Stimulated activated effector memory CD8-positive, alpha-beta T cell treated with anti-CD3 and anti-CD28 coated beads, Interleukin-12 subunit alpha, Interleukin-12 subunit beta, amount 100 ng/mL, for 72 hours (primary cell): ENCODE measurements at places on chromosomes 2 and 18.

GRCh38 chr18:33212363-33212762 lies 228.2 kb downstream of the CCDC178 start:
- DNase-seq: no peak

DNA sequence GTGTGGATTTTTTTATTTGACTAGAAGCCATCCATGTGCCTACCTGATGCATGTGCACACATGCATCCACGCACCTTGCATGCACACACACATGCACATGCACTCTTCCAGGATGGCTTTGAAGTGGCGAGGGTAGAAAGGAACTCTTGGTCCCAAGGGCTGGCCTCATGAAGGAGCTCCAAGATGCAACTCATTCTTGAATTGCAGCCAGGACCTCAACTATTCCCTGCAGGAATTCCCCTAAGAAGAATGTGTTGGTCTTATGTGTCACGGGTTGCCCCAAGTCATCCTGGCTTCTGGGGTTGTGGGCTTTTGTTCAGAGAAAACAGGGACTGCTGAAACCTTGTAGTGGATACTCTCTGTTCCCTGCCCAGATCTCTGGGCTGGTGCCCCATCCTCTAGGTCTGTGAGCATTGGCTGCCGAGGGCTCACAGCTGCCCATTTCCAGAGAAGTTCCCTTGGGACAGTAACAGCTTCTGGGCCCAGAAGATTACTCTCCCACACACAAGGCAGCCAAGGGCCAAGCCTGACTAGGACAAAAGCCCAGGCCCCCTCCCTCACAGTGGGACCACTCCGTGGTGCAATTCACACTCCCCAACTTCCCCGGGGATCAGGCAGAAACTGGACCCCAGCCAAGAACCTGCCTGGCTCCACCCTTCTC lies 137.6 kb downstream of the COPS8 start:
- no peak for DNase-seq

- DNase-seq: no peak
Observed at GRCh38 chr2:9144617-9145016, 62.0 kb upstream of the ASAP2 start.

DNA sequence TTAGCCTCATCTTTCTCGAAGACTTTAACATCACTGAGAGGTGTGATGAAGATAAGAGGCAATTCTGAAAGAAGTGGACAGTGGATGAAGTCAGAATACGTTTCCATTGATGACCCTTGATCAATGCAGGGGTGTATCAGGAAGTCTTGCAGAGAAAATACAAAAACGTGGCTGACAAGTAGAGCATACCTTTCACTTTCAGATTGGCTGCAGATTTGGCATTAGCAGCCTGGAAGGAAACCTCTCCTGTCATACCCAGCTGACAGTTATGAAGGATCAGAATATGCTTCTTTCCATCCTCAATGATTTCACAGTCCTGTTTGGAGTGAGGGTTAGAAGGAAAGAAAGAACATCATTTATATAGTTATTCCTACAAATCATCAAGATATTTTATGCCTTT lies 152.5 kb downstream of the PLEKHA3 start:
- DNase-seq: no peak

- DNase-seq: no peak
Observed at GRCh38 chr2:219344751-219345430, 12.3 kb upstream of the RESP18 start.

GRCh38 chr2:43169099-43169945 lies 57.1 kb downstream of the ZFP36L2 start:
- no peak for DNase-seq

DNA sequence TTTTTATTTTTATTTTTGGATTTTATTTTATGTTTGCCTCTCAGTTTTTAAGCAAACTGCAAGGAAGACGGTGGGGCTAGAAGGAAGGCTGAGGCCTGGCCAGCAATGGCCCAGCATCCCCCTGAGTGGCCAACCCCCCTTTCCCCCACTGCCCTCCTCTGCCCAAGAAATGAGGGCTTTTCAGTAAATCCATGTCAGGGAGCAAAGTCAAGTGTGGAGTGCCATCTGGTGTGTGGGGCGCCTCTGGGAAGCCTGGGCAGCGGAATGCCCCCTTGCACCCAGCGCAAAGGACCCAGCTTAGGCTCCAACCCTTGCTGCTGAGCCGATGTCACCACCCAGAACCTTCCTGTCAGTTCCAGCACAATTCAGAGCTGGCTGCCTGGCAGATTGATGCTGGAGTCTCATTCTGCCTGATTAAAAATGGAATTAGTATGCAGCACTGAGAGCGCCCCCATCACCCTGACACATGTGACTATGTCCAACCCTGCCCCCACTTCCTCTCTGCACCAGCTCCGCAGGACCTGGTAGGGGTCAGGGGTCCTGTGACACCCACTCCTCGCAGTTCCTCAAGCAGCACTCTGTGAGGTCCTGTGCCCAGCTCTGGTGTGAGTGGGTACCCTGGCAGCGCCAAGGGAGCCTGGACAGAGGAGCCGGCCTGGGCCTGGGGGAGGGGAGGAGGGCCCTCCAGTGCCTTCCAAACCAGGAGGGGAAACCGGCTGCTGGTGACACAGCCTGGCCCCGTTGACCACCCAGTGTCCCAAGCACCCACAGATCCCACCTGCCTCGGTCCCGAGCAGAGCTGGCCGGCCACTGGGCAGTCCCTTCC lies 9.2 kb upstream of the ALPP start:
- DNase-seq: no peak

DNA sequence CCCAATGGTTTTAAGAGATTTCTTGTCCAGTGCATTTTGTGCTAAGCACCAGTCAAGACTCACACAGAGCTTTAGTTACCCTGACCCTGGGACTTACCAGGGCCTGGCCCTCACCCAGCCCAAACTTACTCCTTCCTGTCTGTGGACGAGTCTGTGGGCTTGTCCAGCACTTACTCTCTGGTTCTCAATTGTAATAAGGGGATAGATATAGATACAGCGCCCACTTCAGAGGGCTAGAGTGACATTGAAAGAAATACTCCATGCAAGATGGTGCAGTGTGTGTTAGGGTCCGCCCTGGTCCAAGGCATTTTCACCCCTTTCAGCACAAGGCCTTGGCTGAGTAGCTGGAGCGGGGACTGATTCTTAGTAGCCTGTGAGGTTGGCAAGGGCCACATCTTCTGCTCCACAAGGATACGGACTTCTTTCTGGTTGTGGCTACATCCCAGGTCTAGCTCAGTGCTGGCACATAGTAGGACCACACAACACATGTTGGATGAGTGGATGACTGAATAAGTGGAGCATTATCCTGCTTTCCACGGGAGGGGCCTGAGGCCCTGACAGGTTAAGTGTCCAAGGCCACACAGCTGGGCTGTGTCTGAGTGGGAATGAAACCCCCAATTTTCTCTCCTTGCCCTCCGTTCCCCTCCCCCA lies 3.8 kb upstream of the ARID5A start:
- no peak for DNase-seq

GRCh38 chr2:31735716-31736115 lies 155.0 kb upstream of the SRD5A2 start:
- no peak for DNase-seq

DNA sequence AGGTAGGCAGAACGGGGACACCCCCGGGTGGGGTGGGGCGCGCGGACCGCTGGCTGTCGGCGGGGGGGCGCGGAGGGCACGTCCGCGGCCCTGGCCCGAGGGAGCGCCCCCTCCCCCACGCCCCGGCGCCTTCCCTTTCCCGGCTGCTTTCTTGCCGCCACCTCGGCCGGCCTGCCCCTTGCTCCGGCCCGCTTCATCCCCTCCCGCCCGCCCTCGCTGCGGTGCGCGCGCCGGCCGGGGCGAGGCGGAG lies 443 bp downstream of the VAPA start:
- no peak for DNase-seq

GRCh38 chr18:31609886-31610285 lies 18.2 kb downstream of the TTR start:
- DNase-seq: no peak

GRCh38 chr18:6370886-6371635 lies 43.6 kb downstream of the L3MBTL4 start:
- no peak for DNase-seq

- DNase-seq: no peak
Observed at GRCh38 chr2:220489121-220489520, 861.7 kb downstream of the SLC4A3 start.

DNA sequence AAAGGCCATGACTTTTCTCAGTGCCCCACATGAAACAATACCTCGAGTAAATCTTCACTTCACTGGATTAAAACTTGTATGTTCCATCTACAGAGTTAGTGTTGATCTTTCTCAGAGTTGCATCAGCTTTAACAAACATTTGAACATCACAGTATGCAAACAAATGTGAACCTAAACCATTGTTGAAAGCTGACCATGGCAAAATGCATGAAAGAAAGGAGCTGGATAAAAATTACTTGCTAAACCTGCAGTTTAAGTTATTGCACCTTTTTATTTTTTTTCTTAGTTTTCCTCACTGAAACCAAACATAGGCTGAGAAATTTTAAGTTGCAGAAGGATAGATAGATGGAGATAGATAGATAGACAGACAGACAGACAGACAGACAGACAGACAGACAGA lies 107.2 kb upstream of the UGP2 start:
- no peak for DNase-seq

DNA sequence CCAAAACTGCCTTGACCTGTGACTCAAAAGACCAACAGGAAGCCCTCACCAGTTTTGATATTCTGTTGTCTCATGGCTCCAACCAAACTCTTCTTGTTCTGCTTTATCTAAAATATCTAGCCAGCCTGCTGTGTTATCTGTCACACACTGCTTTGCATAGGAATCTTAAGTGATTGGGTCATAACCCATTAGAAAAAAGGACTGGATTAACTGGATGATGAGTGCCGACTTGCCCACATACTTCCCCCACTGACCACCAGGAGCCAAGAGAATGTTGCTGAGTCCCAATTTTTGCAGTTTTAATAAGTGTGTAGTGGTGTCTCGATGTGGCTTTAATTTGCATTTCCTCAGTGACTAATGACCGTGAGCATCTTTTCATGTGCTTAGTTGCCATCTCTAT lies 6.5 kb downstream of the MOGAT1 start:
- no peak for DNase-seq

DNA sequence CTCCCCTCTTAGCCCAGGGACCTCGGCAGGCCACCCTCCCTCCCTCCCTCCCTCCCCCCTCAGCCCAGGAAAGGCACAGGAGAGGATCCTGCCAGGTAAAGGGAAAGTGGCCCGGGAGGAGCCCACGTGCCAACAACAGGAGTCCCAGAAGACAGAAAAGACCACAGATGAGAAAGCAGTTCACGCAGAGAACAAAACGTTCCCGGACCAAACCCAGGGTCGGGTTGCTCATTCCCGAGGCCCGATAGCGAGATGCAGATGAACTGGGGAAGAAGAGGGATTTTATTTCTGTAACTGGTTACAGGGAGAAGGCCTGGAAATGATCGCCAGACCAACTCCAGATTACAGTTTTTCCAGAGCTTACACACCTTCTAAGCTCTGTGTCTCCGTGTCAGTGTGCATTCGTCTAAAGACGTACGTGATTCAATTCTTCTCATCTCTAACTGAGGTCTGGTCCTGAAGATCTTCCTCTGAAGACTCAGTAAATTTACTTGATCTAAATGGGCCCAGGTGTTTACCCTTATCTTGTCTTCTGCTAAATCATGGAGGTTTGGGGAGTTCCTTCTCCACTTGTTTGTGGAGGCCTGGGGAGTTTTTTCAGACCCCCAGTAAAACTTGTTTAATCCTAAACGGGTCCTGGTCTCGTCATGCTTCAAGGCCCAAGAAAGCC lies 807 bp upstream of the NEU4 start:
- DNase-seq: no peak

DNA sequence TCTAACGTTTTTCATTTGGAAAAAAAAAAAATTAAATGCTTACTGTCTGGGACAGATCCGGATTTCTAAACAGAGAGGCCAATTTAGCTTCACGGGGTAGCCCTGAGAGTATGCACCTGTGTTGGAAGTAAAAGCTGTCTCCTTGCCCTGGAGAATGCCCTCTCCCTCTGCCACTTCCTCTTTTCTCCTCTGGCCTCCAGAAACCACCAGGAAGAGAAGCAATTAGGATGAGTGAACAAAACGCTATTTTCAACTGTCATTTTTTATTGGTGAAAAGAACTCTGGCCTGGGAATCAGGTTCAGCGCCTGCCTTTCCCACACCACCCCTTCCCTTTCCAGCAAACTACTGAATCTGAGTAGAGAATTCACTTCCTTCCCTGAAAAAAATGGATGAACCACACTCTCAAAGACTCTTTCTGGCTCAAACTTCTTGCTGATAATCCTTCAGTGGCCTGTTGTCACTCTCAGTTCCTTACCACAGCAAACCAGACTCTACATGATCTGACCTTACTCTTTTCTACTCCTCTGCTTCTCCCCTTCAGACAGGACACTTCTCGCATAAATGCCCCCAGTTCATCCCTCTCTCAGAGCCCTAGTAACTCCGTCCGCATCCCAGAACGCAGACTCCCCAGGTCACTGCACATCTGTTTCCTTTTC lies 29.8 kb downstream of the KLF7 start:
- DNase-seq: no peak

- no peak for DNase-seq
Observed at GRCh38 chr2:227717687-227718567, at the start of gene SLC19A3. TSS of gene SLC19A3 (minus strand) at chr2:227718028. CDS start at chr2:227702318, 15,710 bp downstream.

- DNase-seq: no peak
Observed at GRCh38 chr2:175030380-175031271, 25.4 kb upstream of the CHN1 start.

DNA sequence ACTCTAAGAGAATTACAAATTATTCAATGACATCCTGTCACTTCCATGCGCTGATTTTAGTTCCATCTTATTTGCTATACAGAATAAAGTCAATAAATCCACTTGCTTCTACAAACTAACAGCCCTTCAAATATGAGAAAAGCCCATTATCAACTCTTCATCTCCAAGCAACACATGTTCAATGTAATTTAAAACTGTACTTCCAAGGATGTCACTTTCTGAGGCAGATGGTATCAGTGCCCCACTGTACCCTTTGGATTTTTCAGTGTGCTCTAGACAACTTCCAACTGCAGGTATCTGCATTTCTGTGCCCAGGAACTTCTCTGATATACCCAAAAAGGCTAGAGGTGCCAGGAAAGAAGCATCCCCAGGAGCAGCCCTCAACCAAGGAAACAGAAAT lies 87.6 kb downstream of the SMAD2 start:
- no peak for DNase-seq

- no peak for DNase-seq
Observed at GRCh38 chr2:24199968-24200590, 25.2 kb downstream of the FAM228A start.

DNA sequence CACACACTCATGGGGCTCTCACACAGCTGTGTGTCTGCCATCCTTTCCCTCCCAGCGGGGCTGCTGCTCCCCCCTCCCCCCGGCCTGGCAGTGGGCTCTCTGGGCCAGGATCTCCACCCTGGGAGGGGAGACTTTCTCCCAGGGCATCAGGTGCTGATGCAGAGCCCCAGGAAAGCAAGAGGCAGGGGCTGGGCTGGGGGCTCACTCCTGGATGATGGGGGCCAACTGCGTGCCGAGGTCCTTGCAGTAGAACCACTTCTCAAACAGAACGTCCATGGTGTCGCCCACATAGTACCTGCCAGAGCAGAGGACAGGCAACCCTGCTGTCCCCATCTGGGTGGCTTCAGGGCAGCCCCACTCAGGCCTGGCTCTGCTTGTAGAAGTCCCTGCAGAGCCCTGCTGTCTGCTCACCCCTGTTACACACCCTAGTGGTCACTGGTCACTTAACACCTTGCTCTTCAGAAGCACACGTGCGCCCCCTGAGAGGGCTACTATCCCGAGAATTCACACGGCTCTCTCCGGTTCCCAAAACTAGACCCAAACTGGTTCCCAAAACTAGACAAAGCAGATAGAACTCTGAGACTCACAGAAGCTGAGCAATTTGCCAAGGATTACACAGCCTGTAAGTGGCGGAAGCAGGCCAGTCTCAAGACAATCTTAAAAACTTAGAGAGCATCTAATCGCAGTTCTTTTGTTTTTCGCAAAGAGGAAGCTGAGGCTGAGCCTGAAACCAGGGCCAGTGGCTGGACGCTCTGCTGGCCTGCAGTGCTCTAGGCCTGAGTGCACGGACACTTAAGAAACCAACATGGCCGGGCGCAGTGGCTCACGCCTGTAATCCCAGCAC lies 6.6 kb upstream of the OXER1 start:
- DNase-seq: no peak
